ENCODE measurements at places on chromosomes 6 and 20.

GRCh38 chr20:24439737-24440387 is 29.6 kb upstream of the SYNDIG1 start:
- DNase-seq = no peak

DNA sequence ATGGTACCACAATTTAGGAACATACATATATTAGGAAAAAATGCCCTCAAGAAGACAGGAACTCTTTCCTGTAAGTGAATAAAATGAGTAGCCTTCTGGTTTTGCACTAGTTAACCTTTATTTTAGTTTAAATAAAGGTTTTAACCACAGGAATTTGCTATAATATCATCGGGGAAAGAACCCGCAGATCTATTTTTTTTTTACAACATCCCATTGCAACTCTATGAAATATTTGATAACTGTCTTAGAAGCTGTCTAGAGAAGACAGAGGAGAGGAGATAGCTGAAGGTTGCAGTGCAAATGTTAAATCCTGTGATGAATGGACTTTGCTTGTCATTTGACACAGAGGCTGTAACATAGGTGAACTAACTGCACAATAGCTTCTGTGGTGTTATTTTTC is 69.5 kb downstream of the TINAG start:
- no peak for DNase-seq

DNA sequence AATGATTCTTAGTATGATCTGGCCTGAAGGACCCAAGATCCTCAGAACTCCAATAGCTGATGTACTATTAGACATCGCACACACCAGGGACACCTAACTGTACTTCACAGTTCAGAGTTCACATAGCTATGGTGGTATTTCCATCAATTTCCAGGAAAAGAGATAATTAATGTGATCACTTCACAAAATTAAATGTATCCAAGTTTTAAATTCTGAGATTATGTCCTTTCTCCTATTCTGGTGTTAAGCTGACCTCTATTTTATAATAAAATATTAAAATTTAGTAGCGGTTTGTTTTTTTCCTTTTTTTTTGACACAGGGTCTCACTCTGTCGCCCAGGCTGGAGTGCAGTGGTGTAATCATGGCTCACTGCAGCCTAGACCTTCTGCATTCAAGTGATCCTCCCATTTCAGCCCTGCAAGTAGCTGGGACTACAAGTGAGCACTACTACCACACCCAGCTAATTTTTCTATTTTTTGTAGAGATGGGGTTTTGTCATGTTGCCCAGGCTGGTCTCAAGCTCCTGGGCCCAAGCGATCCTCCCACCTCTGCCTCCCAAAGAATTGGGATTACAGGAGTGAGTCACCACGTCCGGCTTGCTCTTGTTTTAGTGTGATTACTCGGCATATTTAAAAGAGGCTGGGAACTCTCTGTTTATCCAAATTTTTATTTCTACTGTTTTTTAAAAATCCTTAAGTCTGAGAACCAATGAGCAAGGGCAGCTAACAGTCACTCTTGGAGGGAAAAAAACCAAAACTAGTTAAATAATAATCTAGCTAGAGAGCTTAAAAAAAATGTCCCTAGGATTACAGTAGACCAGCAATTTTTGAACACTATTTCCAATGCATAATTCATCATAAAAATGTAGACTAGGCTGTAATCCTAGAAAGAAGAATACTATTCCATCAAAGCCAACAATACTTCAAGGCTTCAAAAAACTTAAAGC is 16.0 kb downstream of the KIF13A start:
- DNase-seq = no peak

GRCh38 chr6:33634161-33634727 is 13.1 kb downstream of the ITPR3 start:
- no peak for DNase-seq

GRCh38 chr6:168871642-168872315 is 381.9 kb downstream of the THBS2 start:
- no peak for DNase-seq

DNA sequence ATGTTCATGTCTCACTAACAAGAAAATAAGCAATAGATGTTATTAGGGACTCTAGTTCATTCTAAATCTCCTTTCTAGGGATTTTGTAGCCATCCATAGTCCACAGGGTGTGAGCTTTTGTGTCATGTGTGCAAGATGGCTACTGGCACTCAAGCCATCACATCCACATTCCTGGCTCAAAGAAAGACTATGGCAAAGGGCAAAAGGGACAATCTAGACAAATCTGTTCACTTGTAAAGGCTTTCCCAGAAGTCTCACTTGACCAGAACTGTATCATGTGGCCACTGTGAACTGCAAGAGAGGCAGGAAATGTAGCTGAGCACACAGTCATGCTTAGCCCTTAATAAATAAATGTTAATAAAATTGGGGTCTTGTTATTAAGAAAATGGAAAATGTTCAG is 212.6 kb upstream of the EXOC2 start:
- no peak for DNase-seq

DNA sequence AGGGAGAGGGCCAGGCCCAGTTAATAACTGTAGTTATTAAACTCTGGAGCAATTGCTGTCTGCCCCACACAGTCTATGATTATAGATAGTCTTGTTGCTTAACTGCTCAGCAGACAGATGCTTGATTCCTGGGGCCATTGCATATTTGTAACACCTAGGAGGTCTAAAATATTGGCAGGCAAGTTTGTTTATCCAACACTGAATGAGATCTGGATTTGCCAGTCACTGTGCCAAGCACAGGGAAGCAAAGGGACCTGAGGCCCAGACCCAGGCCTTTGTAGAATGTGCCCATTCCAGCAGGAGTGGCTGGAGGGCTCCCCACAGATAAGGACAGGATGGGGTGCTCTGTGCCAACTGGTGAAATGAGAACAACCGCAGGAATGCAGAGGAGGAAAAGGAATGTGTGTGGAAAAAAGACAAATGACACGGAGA is 17.6 kb upstream of the ENTPD6 start:
- no peak for DNase-seq

DNA sequence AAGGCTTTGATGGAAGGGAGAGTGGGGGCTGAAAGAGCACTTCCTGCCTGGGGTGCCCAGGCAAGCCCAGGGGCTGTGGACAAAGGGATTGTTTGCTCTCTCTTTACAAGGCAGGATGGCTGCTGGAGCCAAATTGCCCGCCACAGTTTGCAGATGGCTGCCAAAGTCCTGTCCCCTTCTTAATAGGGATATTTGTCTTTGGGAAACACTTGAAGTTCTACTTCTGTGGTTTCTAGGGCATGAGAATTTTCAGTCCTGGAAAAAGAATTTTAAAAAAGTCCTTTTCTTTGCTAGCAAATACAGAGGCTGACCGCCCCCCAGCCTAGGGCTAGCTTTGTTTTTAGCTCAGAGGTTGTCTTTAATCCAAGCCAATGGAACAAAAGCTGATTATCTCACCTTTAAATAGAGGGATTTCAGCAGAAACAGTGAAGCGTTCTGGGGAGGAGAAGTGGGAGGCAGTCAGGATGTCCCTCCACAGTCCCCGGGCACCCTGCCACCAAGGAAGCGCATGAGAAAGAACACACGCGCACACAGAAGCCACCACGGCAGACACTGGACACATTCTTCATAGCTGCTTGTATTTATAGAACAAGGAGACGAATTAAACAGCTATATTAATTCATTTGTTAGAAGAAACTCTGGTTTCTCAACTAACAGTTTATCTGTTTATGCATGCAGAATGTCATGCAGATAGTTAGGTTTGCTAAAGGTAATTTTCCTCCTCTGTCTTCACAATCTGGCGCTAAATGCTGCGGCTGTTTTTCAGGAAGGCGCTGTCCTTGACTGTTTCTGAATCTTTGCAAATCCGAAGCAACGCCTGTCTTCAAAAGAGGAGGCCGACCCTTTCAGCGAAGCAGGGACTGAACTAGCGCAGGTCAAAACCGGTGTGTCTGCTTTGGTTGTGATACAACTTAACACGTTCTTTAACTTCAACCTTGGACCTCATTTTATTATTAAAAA is 736.9 kb downstream of the QKI start:
- DNase-seq = no peak

GRCh38 chr6:170087941-170088581 is 202.8 kb downstream of the DLL1 start:
- DNase-seq = peak; percentile 8

DNA sequence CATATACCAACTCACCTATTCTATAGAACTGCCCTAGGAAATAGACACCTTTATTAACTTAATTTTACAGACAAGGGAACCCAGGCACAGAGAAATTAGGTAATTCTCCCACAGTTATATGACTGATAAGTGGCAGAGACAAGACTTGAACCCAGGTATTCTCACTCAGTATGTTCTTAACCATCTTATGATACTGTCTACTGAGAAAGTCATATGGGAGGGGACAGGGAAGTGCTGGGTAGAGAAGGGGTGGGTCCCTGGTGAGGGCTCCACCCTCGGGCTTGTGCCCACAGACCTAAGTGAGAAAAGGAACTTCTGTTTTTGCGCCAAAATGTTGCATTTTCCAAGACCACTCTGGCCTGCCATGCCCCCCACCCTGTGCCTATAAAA is 123.5 kb downstream of the RNF144B start:
- no peak for DNase-seq

DNA sequence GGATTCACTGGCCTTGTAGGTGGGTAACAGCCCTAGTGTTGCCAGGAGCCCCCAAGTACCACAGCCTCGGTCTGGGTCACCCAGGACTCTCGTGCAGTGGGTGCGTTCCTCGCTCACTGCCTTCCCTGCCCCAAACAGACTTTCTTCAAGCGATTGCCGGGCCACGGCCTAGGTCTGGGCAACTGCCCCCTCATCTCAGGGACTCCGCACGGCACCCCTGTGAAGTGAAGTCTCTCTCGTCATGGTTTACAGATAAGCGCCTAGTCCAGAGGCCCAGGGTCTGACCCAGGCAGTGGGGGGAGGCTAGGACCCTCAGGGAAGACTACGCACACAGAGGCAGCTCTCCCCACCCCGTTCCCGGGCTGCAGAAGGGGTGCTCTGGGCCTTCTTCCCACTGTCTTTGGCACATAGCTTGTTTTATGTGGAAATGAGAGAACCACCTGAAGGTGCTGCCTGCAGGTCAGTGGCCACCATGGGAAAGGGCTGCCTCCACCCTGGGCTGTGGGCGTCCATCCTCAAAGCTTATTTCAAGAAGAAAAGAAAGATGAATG is 220.8 kb downstream of the ERMARD start:
- DNase-seq = no peak

GRCh38 chr6:118808793-118809638 is 84.9 kb upstream of the ASF1A start:
- DNase-seq = no peak

GRCh38 chr20:7792150-7792869 is 147.9 kb downstream of the HAO1 start:
- no peak for DNase-seq

DNA sequence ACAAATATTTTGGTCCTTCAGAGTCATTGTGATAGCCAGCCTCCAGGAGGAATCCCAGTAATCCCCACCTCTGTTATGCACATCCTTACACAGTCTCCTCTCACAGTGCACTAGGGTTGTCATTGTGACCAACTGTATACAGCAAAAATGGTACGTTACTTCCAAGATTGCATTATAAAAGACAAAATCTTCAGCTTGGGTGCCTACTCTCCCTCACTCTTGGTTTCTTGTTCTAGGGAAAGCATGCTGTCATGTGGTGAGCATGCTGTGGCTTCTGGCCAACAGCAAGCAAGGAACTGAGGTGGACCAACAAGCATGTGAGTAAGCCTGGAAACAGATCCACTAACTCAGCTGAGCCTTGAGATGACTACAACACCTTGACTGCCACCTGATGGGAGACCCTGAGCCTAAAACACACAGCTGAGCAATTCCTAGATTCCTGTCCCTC is 130.1 kb upstream of the DST start:
- DNase-seq = no peak

All from activated CD4-positive, alpha-beta T cell treated with anti-CD3 and anti-CD28 coated beads, Interleukin-2, amount 50 U/mL, for 4 hours (primary cell).